Heart right ventricle (tissue), 16 donors: ENCODE measurements at places on chromosomes 12 and 14.

DNA sequence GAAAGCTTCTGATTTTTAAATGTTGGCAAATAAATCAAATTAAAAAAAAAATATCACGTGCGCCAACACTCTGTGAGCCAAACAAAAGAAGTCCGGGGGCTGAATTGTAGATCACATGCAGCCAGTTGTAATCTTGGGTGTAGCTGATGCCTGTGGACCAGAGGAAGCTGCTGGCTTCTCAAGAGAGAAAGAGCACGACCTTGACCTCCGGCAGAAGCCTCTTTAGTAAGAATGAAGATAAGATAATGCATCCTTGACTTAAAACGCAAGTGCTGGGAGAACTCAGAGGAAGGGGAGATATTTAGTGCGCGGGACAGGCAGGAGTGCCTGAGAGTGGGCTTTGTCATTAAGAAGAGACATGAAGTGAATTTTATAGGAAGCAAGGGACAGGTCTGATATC lies 162.8 kb upstream of the TBX3 start:
- DNase-seq, result no peak

- no peak for DNase-seq
These were observed 36.3 kb upstream of the PDZRN4 start for GRCh38 chr12:41151793-41152192.

DNA sequence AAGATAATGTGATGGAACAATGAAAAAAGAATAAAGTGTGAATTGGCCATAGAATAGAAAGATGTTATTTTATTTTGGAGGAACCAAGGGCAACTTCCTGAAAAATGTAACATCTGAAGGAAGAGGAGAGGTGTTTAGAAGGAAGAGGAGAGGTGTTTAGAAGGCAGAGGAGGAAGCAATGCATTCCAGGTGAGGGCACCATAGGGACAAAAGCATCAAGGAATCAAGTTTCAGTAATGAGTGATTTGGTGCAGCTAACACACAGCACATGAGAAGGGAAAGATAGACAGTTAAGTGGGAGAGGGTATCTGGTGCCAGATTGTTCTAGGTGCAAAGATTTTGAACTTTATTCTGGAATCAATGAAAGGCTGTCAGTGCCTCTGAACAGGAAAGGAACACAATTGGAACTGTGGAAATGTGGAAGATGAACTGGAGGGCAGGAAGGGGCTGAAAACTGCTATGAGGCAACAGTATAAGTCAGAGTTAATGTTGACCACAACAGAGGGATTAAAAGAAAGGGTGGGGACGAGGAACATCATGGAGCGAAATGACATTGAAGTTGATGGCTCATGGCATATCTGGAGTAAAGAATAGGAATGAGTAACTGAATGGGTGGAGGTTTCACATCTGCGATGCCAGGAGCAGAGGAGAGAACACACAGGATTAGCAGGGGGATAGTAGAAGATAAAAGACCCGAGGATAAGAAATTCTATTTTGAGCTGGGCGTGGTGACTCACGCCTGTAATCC lies 326.6 kb downstream of the LRIG3 start:
- no peak for DNase-seq

DNA sequence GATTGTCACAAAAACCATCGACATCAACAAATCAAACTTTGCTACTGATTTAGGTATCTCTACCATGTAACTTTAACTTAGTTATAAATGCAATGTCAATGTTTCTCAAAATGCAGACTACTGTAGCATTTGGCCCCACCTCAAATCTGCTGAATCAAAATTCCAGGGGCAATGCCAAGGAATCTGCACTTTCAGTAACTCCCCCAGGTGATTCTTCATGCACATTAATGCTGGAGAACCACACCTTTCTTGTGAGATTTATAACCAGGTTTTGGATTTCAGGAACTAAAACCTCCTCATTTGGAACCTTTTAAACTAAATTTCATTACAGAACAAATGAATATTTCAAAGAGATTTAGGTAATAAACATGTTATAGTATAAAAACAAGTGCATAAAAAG lies 4.9 kb downstream of the ATP2B1 start:
- DNase-seq, result no peak

DNA sequence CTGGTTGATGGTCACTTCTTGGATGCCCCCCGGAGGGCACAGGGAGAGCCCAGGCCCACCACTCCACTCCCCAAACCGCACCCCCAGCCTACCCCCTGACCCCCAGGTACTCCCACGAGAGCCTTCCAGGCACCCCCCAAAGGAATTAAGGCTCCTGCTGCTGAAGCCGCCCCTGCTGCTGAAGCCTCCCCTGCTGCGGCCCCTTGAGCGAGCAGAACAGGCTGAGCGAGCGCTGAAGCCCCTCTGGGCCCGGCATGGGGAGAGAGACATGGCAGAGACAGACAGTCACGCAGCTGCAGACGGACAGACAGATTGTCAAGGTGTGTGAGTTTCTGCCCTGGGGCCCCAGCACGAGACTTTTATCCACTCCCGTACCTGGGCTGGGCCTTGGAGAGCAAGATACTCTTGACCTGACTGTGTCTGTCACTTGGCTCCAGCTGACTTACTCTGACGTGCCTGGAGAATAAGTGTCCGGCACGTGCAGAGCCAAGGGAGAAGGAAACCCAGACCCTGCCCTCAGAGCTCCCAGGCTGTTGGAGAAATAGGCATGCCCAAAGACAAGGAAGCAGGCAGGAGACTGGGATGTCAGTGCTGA lies at the start of gene KRT78:
Gene KRT78, minus strand, starts transcription at position 334 of the 595 bp plus-strand sequence. Its CDS starts 64 bp downstream, at position 270.
- DNase-seq, result no peak

DNA sequence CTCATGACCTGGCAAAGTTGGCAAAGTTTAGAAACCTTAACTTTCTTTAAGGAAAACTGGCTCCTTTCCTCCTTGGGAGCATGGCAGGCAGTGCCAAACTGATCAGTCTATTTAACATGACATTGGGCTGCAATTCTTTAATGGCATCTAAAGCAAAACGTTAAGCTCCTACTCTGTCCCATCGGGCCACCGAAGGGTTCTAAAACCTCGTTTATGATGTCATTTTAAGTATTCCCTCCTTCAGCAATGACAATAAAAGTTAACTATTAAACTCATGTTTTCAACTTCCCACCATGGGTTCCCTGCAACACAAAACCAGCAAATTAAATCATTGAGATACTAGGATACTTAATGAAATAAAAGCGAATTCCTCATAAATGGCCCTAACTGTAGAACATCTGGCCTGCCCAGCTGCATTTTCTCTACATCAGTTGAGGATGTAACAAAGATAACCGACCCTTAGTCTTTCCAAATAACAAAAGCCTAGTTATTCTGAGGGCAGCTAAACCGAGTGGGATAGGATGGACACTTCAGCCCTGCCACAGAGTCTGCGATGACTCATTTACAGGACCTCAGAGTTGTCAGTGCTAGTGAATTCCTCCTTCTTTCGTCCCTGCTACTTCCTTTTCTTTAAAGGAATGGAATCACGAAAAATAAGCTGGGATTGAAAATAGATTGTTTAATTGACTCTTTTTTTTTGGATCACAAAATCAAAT lies 34.5 kb upstream of the RIC8B start:
- DNase-seq, result no peak

- DNase-seq, result no peak
These were observed 678.7 kb upstream of the TMEM132C start for GRCh38 chr12:127588249-127588648.

DNA sequence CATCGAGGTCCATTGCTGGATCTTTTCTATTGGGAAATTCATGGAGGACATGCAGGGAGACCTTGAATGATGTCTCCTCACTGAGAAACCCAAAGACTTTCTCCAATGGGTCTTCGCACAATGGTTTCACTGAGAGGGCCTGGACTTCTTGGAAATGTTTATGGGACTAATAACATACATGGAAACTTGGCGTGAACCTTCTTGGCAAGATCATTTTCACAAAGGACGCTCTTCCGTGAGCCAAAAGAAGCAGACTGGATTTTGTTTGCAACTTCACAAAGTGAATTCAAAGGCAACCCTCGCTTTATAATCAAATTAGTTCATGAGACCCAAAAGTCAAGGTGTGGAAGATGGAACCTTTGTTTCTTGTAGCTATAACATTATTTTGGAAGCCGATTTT lies 154.4 kb downstream of the TMEM132C start:
- no peak for DNase-seq

DNA sequence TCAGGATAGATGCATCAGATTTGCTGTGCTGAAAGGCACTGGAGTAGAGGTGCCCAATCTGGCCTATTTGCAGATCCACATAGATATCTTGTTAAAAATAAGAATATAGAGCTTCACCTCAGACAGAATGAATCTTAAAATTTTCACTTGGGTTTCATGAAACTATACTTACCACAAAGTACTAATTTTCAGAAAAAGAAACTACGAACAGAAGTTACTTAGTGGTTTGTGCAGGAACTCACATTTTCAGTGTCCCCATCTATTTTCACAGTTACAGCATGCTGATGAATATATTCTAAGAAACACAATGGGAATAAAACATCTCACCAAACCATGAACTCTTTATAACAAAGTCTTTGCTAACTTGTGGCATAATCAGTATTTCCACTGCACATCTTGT lies 449.4 kb downstream of the RERGL start:
- DNase-seq, result no peak

- DNase-seq, result no peak
These were observed 32.9 kb downstream of the TSPAN8 start for GRCh38 chr12:71124835-71125460.

GRCh38 chr12:105943525-105943924 lies 195.2 kb downstream of the NUAK1 start:
- DNase-seq, result no peak

GRCh38 chr12:1518591-1519516 lies 75.5 kb downstream of the FBXL14 start:
- DNase-seq, result no peak

- no peak for DNase-seq
These were observed 13.1 kb upstream of the CCDC85C start for GRCh38 chr14:99616832-99617800.

DNA sequence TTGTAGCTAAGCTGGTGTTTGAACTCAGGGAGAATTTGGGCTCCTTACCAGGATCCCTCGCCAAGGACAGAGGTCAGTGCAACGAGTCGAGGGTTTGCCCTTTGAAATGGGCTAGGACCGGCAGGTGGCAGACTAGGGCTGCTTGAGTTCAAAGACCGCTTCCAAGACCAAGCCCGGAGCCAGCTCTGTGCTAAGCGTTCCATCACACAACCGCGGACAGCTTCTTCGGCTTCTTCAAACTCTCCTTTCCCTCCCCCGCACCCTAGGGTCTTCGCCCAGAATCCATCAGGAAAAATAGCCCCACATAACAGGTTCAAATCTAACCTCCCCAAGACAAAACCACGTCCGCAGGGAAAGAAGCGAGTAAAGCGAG lies 705 bp upstream of the FLVCR2 start:
- DNase-seq, result peak; percentile 89

DNA sequence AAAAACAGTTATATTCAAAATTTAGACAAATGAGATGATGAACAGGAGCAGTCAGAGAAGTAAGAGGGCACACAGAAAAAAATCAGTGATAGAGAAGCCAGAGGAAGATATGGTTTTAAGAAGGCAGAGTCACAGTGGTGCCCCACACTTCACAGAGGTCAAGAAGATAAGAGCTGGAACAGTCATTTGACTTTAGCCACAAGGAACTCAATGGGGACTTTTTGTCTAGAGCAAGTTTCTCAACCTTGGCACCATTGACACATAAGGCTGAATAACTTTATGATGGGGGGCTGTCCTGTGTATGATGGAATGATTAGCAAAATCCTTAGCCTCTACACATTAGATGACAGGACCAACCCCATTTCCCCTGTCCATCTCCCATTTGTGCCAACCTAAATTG lies 172.8 kb upstream of the PLEKHG7 start:
- DNase-seq, result no peak

DNA sequence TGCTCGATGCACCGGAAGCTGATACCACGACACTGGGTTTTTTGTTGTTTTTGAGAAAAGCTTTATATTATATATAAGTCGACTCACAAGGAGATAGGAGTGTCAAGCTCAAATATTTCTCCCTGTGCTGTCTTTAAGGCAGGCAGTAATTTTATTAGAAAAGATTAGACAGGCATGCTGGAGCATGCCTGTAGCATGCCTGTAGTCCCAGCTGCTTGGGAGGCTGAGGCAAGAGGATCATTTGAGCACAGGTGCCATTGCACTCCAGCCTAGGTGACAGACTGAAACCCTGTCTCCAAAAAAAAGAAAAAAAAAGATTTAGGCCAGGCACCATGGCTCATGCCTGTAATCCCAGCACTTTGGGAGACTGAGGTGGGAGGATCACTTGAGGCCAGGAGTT lies 51.8 kb downstream of the GNS start:
- DNase-seq, result no peak

DNA sequence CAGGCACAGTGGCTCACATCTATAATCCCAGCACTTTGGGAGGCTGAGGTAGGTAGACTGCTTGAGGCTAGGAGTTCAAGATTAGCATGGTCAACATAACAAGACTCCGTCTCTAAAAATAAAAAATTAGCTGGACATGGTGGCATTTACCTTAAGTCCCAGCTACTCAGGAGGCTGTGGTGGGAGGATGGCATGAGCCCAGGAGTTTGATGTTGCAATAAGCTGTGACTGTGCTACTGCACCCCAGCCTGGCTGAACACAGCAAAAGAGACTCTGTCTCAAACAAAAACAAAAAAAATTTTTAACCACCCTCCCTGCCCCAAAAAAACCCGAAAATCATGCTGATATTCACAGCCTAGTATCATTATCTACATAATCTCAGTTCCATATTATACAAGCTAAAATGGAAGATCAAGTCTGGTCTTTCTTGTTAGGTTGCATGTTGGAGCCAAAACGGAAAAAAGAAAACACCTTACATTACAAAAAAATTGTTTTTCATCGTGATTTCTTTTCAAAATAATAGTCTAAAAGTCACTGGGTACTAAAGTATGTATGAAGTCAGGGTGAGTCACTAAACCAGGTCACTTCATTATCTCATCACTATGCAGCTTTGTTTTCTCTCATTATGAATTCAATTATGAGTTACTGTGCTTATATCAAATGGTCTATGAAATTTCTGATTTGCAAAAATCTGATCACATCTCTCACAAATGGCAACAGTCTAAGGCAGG lies 13.8 kb downstream of the GXYLT1 start:
- DNase-seq, result no peak

DNA sequence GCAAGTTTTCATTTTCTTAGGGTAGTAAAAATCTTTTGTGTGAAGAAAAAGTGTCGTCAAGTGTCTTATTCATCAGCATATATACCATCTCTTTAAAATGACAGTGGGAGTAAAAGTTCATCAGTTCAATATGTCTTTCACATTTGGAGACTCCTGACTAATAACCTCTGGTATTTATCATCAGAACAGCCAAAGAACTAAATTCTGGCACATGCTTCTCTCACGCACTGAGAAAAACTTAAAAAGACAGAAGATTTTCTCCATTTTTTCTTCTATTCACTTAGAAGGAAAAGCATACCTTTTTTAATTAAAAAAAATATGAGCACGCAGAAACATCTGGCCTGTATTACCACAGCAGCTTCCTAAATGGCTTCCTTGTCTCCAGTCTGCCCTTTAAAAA lies 265.7 kb downstream of the AKAP6 start:
- DNase-seq, result no peak

- DNase-seq, result peak; percentile 17
These were observed 21.8 kb upstream of the RNU6-8 start for GRCh38 chr14:32224737-32225377.

GRCh38 chr12:91630083-91630482 lies 447.5 kb upstream of the DCN start:
- DNase-seq, result no peak
